ENCODE measurements at places on chromosomes 2 and 18.

GRCh38 chr18:7924616-7925015, 357.5 kb downstream of the PTPRM start:
- DNase-seq = no peak

- no peak for DNase-seq
These were observed 628.6 kb downstream of the NR4A2 start for GRCh38 chr2:155703917-155704316.

DNA sequence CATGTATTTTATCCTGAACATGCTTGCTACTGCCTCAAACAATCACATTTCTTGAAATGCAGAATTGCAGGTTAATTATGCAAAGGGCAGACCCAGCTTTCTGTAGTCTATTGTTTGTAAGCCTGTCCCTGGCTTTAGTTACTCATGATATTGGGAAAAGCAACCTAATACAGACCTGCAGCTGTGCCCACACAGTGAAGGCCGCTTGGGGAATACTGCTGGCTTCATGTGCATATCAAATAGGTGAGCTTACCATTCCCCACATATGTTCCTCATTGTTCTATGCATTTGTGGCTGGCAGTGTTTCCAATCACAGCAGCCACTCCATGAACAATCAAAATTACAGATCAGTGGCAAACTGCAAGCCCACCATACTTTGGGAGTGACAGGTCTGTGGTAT, 186.3 kb downstream of the TMEM163 start:
- no peak for DNase-seq

GRCh38 chr2:6820903-6821584, 44.7 kb downstream of the CMPK2 start:
- DNase-seq = no peak

DNA sequence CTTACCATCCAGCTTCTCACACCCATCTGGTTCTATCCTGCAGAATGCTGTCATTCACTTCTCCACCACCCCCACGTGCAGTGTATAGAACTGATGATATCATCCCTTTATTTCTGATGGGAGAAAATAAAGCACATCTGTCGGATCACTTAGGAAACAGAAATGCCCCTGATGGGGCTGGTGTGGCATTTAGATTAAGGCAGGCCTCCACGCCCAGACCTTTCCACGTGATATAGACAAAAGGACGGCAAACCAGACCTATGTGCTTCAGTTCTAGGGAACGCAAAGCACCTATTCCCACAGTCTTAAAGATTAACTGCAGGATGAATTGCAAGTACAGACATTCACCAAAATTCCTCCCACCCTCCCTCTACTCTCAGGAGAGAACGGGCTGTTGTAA, 27.6 kb upstream of the CABLES1 start:
- no peak for DNase-seq

DNA sequence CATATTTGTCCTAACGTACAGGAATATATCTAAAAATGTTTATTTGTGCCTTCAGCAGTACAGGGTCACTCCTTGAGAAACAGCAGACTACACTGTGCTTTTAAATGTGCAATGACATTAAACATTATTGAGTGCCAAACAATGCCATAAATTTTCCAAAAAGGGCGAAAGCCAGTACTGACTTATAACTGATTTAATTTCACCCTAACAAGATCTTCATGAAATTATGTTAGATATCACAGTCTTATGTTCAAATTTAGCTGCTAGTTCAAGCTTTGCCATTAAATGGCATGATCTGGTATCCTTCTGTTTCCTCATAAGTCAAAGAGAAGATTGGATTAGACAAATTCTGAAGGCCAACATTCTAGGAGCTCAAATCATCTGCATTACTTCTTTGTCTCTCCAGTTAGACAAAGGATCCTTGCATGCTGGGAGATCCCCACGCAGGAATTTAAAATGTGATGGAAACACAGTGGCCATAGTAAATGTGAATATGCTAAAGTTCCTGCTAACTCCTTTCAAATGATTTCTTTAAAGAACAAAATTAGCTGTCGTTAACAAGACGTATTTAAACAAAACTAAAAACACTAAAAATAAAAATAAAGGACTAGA, 129.3 kb upstream of the STON1 start:
- no peak for DNase-seq

GRCh38 chr2:120631724-120632123, 103.9 kb upstream of the GLI2 start:
- no peak for DNase-seq

DNA sequence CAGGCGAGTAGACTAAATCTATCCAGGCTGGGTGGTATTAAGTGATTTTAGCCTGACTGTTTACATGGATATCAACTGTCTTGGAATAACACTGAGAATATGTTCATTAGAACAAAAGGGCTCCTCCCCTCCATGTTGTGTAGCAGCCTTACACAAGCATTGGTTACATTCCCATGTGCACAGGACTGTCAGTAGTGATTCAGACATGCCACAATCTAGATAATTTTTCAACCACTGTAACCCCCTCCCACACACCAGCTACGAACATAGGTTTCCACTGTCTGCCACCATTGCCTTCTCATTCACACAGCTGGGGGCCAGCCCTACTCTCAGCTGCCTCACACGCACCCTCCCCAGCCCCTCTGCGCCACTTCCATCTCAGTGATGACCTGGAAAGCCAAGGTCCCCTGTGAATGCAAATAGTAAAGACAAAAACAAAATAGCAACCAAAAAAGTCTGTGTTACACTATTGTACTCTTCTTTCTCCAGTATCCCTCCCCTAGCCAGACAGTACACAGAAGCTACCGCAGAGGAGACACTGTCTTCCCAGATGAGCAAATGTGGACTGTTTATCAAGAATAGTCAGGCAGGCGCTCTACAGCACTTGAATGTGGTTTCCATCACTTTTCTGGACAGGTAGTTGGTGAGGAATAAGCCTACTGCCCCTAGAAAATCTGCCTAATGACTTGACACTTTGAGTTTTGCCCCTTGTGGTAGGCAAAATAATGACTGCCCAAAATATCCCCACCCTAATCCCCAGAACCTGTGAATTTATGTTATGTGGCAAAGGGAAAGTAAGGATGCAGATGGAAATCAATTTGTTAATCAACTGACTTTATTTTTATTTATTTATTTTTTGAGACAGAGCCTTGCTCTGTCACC, 27.9 kb upstream of the TYMS start:
- DNase-seq = no peak

- DNase-seq = no peak
These were observed 1579.2 kb upstream of the ACVR2A start for GRCh38 chr2:146265656-146266055.

- no peak for DNase-seq
These were observed 19.2 kb downstream of the ATOH8 start for GRCh38 chr2:85772841-85773491.

DNA sequence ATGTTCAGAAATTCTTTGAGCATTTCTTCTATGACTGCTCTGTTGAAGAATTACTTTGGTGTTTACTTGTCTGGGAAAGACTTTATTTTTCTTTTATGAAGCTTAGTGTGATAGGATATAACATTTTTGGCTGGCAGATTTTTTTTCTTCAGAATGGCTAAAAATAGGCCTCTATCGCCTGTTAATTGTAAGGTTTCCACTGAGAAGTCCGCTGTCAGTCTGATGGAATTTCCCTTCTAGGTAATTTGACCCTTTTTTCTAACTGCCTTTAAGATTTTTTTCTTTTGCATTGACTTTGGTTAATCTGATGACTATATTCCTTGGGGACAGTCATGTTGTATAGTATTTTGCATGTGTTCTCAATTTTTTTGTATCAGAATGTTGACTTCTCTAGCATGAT, 590.7 kb downstream of the ADCYAP1 start:
- DNase-seq = no peak

DNA sequence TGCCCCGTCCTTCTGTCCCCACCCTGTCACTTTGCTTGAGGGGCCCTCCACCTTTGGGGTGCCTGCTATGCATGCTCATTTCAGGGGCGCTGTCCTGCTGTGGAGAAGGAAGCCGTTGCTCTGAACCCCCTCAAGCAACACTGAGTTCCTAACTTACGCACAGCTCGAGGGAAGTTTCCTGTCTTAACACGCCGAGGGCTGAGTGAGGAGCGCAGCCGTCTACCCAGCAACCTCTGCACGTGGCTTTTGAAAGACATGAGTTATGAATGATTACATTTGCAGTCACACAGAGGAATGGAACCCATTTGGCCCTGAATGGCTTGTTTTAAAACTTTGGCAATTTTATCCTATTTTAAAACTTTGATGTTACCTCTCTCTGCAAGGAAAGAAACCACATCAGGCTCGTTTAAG, 14.0 kb downstream of the RAMP1 start:
- no peak for DNase-seq

GRCh38 chr18:27645929-27646328, 460.8 kb upstream of the CHST9 start:
- no peak for DNase-seq

DNA sequence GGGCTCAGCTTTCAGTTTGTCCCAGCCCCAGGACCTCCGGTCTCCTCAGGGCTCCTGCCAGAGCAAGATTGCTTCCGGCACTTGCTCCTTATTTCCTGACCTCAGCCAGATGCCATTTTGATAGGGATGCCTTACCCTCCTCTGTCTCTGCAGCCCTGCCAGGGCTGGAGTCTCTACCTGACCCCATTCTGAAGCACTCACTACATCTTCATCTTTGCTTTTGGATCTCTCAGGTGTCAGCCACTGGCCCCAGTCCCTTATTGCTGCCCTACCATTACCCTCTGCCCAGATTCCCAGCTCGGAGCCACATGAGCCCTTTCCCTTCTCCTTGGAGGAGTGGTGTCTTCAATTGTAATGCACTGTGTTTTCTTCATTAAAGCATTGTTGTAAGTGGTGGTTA, 17.1 kb downstream of the OSBPL6 start:
- no peak for DNase-seq

- no peak for DNase-seq
These were observed 69.4 kb downstream of the EMILIN2 start for GRCh38 chr18:2916184-2916583.

DNA sequence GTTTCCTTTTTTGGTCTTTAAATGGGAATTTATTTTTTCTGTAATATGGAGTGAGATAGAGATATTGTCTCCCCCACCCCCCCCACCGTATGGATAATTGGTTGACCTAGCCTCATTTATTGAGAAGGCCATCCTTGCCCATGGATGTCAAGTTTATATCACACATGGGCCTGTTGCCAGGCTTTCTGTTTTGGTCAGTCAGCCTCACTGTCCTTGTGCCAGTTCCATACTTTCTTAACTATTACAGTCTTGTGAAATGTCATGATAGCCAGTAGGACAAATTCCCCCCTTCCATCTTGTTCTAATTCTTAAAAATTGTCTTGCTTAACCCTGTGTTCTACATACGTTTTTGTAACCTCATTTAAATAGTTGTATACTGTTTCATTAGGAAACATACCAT, 12.5 kb downstream of the BABAM2 start:
- DNase-seq = no peak

DNA sequence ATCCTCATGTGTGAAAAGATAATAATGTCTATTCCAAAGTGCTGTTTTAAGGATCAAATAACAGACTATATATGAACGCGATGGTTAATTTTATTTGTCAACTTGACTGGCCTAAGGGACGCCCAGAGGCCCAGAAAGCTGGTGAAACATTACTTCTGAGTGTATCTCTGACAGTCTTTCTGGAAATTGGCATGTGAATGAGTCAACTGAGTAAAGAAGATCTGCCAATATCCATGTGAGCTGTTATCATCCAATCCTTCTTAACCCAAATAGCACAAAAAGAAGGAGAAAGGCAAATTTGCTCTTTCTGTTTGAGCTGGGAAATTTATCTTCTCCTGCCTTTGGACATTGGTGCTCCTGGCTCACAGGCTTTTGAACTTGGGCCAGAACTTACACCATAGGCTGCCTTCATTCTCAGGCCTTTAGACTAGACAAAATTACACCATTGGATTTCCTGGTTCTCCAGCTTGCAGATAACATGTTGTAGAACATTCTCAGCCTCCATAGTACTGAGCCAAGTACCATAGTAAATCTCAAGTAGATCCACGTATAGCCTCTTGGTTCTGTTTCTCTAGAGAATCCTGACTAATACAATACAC, 114.7 kb upstream of the DOCK10 start:
- no peak for DNase-seq

- DNase-seq = no peak
These were observed 123.4 kb upstream of the CDH20 start for GRCh38 chr18:61209801-61210200.
